ENCODE measurements at places on chromosomes 6 and 20.

GRCh38 chr20:40992349-40993113 lies 36.1 kb upstream of the TOP1 start:
- no peak for DNase-seq

DNA sequence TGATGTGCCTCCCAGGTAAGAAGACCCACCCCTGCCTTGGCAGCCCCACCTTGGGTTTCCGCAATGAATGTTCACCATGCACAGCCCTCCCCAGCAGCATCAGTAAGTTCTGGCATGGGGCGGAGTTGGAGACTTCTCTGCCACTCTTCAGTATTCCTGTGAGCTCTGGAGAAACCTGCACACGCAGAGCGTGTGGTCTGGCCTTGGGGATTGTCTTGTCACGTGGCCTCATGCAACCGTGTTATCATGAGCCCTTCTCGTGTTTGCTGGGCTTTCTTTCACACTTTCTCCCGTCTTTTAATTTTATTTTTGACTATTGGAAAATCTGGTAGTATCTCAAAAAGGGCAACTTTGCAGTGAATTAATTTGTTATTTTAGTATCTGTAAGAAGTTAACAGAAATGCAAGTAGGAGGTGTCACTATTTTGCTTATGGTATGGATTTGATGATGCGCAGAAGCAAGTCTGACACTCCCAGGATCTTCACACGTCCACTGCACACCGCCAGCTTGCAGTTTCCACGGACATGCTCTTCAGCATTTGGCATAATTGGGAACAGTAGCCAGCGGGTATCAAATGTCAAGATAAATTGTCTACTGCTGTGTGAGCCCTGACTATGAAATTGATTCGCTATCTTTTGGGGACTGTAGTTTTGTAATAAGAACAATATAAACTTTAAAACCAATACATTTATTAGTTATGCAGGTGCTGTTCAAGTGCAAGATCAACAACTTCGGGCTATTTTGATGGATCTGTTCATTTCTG lies 463.5 kb downstream of the QKI start:
- DNase-seq: no peak

- no peak for DNase-seq
Measured at GRCh38 chr20:58829531-58829941, 21.2 kb downstream of the GNAS-AS1 start.

GRCh38 chr6:12608874-12609273 lies 107.7 kb upstream of the PHACTR1 start:
- DNase-seq: no peak

- DNase-seq: no peak
Measured at GRCh38 chr6:144246988-144247387, 38.1 kb upstream of the UTRN start.

DNA sequence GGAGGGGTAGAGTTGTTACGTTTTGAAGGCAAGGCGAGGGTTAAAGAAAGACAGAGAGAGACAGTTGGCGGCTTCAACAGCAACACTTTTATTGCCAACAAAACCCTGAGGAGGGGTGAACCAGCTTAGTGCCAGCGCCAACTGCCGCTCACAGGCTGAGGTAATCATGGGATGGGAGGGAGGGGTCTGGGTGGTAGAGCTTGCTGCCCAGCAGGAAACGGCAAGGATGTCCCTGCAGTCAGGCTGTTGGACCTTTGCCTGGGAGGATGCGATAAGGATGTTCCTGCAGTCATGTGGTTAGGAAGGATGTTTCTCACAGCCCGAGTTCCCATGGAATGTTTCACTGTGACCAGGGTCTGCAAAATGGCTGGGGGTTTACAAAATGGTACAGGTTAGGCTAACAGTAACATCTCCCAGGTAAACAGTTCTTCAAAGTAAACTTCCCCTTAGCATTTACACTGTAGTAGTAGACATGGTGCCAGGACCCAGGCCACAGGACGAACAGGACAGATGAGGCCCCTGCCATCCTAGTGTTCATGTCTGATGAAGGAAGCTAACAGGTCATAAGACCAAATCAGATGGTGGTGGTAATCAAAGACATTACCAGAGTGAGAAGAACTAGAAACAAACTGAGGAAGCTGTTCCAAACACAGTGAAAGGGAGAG lies 647.3 kb upstream of the DEFB115 start:
- DNase-seq: no peak

Measured in NT2/D1 (cell line).